Stimulated activated CD8-positive, alpha-beta memory T cell treated with anti-CD3 and anti-CD28 coated beads, Interleukin-15, amount 100 ng/mL, for 48 hours (primary cell): ENCODE measurements at places on chromosomes 12 and 14.

DNA sequence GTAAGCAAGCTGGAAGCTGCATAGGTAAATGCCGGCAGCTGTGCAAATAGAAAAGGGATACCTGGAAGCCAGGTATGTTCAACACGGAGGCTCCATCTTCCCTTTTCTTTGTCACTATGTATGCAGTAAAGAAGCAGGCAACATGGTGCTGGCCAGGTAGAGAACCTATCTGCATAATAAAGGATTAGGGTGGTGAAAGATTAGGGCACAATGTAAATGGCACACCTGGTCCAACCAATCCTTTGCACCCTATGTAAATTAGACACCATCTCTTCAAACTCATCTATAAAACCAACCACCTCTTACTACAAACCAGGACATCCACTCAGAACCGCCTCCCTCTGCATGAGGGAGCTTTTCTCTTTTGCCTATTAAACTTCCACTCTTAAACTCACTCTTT, 32.3 kb downstream of the RPS29 start:
- no peak for DNase-seq

DNA sequence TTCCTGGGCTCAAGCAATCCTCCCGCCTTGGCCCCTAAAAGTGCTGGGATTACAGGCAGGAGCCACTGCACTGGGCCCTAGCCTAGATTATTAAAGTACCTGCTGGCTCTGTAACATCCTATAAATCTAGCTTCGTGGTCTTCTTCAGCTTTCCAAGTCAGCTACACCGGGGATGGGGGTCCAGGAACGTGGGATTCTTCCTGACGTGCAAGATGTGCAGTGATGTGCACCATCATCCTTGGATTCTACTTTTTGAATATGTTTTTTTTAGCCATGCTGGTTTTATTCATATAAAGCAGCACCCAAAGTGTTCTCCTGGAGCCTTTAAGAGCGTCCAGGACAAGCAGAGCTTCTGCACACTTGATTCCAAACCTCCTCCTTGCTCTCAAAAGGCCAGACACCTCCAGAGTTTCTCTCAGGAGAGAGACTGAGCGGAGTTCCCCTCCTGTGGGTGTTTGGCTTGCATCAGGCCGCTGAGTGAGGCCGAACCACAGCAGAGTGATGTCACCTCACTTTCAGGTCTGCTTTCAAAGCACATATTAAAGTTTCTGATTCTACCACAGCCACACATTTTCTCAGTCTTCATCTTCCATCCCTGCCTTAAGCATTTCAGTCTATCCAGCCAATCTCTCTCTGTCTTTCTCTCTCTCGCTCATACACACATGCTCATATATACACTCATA, 33.4 kb downstream of the VCPKMT start:
- DNase-seq = peak; percentile 84

DNA sequence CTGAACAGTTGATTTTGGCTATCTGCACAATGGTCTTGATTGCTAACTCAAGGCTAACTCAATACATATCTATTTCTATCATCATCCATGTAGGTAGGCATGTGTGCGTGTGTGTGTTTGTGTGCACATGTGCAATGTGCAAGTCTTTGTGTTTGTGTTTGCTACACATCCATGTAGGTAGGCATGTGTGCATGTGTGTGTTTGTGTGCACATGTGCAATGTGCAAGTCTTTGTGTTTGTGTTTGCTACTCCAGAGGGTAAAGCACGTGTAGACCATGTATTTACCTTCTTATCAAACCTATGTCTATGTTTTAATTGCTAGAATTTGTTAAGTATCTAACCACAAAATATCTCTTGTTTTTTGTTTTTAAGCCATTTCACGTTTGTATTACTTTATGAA, 962.6 kb downstream of the LRFN5 start:
- no peak for DNase-seq

DNA sequence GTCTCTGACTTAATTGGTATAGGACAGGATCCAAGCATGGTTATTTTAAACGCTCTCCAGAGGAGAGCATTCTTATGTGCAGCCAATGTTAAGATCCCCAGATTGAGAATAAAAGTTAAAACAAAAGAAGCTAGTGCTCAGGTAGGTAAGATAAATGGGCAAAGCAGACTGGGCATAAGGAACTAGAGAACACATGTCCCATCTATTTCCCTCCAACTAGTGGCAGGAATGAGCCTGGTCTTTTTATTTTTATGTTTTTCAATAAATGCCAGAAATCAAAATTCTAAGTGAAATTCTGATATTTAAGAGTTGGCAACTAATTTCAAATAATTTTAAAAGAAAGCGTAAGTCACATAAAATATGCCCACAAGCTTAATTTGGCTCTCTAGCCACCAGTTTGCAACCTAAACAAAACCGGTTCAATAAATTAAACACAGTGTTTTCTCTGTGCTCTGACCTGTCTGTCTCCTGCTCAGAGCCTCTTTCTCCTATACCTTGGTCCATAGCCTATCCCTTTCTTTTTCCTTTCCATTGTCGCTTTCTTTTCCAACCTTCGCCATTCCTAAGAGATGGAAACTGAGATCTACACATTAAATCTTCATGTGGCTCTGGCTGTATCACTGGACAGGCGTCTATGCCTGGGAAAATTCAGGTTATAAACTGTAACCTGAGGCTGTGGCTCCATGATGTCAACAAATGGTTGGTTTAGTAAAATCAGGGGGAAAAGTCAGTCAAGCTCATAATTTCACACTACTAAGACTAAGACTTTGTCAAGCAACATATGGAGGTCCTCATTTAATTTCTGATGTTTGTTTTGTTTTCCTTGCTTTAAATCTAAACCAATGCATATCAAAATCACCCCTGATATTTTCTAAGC, 5.5 kb downstream of the SLC38A1 start:
- no peak for DNase-seq

- DNase-seq = no peak
Measured at GRCh38 chr14:100246809-100247428, 8.0 kb downstream of the YY1 start.

DNA sequence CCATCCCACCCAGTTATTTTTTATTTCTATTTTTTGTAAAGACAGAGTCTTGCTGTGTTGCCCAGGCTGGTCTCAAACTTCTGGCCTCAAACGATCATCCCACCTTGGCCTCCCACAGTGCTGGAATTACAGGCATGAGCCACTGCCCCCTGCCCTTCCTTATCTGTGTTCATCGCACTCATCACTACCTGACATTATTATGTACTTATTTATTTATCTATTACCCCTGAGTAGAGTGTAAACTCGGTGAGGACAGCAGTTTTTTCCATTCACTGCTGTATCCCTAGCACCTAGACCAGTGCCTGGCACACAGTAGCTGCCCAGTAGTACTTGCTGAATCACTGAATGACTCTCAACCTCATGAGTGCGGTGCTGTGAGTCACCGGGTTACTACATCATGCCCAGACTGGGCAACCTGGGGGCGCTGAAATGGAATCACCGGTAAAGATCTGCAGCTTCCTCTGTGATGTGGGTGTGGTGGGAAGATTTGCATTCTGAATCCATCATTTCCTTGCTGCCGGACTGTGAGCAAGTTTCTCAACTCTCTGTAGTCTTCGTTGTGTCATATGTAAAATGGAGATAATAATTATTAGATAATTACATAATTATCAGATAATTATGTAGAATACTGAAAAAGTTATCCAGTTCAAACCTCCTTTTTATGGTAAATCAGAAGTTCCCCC, 81.9 kb upstream of the USP44 start:
- peak; percentile 9 for DNase-seq

DNA sequence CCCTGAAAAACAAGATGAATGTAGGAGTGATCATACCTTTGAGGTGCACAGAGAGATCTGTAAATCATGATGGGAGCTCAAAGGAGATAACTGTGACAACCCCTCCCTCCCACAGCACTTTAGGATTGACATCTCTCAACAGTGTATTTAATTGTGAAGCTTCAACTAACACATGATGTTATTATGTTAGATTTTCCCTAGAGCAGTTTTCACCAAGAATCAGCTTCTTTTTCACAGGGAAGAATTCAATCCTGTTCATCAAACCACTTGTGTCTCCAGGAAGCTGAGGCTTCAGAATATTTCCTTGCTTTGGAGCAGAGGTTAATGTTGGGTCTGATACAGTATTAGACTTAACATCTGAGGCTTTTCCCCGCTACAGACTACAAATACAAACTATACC, 11.8 kb downstream of the RPS6KA5 start:
- no peak for DNase-seq

- DNase-seq = no peak
Measured at GRCh38 chr14:73133795-73134194, 2.5 kb upstream of the PSEN1 start.

DNA sequence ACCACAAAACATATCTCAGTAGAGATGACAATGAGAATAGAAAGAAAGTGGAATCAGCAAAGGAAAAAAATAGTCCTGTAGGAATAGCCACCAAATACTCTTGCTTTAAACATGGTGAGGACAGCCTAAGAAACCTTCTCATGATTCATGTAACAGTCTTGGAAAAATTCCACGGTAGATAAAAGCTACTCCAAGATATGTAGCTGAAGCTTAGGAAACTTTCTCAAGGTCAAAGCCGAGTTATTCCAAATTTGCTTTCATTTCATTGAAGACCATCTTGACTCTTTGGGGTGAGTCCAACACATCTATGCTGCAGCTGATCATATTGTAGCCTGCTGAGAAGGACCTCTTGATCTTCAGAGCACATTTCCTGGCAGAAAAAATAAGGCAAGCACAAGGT, 157.6 kb downstream of the PAH start:
- DNase-seq = no peak

GRCh38 chr12:107229827-107230226, 136.5 kb upstream of the CRY1 start:
- DNase-seq = no peak

- DNase-seq = no peak
Measured at GRCh38 chr12:111437816-111438454, 32.2 kb downstream of the SH2B3 start.

DNA sequence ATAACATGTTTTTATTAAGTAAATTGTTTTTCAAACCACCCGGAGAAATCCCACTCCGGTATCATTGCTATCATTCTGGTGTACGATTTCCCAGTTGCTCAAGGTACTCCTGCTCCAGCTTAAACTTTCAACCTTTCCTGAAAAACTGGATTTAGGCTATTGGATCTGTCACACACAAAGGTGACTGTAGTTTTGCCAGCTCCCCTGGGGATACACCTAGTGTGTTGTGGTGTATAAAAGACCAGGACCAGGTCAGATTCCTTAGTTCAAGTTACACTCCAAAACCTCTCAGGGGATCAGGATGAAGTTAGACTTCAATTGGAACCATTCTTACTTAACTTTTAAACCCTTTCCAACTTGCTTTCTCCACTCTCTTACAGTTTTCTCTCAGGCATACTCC, 303.9 kb downstream of the NOVA1 start:
- DNase-seq = no peak

DNA sequence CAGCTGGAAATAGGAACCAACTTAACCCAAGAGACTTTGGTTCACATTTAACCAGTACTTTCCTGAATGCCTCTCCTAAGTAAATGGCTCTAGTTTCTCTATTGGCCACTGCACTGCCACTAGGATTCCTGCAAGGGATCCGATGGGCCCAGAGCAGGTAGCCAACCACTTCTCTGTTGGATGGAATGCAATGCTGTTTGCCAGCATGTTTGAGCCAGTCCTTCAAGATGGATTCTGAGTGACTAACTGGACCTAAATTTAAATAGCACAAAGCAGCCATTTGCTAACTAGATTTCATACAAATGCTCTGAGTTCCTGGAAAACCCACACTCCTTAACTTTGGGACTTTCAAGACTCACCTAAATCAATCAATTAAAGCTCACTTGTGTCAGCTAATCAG, 9.5 kb upstream of the CLEC2D start:
- DNase-seq = no peak

- DNase-seq = no peak
Measured at GRCh38 chr12:30643366-30643765, 52.3 kb downstream of the IPO8 start.

DNA sequence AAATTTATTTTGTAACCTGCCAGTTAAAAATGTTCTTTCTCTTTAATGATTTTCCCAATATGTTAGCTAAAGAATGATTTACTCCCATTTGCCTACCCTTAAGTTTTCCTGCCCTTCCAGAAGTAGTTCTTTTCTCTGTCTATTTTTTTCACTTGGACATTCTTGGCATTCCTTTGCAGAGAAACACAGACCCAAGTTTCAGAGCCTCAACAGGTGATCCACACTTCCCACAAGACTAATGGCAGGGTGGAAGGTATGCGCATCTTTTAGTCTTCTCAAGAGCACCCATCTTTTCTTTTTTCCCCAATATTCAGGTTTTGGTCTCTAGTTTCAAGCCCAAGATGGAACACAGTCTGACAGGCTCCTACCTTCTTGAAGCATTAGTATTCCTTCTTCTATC, 420.7 kb downstream of the ADAMTS20 start:
- DNase-seq = no peak

DNA sequence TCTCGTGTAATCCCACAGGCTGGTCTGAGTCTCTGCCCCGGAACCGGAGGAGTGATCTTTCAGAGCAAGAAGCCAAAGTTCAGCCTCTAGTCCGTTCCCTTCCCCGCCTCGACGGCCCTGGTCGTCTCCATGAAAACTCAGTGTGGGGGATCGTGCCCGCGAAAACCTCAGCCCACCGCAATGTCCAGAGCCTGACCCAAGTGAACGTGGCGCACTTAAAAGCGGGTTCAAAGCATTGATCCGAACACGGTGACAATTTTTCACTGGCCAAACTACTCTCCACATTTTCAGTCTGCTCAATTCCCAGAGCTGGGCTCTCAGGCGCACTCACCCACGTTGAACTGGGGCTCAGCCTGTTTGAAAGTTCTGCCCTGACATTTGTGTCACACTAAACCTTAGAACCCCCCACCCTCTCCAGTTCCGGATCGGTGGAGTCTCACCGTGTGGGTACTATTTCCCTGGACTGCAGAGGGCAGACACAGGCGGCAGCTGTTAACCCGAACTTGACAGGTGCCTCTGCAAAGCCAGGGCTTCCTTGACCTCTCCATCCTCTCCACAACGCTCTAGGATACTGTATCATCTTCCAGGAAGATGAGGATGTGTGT, 886 bp upstream of the PRICKLE1 start:
- no peak for DNase-seq

- no peak for DNase-seq
Measured at GRCh38 chr12:116735951-116736599, 1.8 kb downstream of the SPRING1 start.

DNA sequence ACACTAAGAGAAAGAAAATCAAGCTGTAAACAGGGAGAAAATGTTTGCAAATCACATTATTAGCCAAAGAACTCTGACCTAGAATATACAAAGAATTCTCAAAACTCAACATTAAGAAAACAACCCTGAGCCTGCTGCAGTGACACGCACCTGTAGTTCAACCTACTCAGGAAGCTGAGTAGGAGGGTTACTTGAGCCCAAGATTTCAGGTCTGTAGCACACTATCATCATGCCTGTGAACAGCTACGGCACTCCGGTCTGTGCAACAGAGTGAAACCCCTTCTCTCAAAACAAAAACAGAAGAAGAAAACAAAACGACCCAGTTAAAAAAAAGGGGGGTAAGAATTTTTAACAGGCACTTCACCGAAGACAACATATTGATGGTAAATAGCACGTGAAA, 20.8 kb downstream of the SAV1 start:
- no peak for DNase-seq
